ENCODE measurements at places on chromosomes 4 and X.
A peak's percentile ranks its signal among the peaks of the same experiment; 100 is the strongest.

- H3K36me3 ChIP-seq = no peaks in the 10 kb centered on the region
- H3K4me3 ChIP-seq = no peak overlapping the region
- no peaks in the 10 kb centered on the region for H3K27me3 ChIP-seq
- no peaks in the 10 kb centered on the region for H3K4me1 ChIP-seq
- H3K27ac ChIP-seq = no peak overlapping the region
- no peak for DNase-seq
Measured at GRCh38 chr4:24666316-24666715, 82.0 kb upstream of the DHX15 start.

- DNase-seq = no peak
- H3K4me1 ChIP-seq = no peaks in the 10 kb centered on the region
- H3K36me3 ChIP-seq = no peaks in the 10 kb centered on the region
- no peaks in the 10 kb centered on the region for H3K27me3 ChIP-seq
- no peak overlapping the region for H3K4me3 ChIP-seq
- no peak overlapping the region for H3K27ac ChIP-seq
Measured at GRCh38 chrX:132144061-132144460, 16.2 kb upstream of the FRMD7 start.

DNA sequence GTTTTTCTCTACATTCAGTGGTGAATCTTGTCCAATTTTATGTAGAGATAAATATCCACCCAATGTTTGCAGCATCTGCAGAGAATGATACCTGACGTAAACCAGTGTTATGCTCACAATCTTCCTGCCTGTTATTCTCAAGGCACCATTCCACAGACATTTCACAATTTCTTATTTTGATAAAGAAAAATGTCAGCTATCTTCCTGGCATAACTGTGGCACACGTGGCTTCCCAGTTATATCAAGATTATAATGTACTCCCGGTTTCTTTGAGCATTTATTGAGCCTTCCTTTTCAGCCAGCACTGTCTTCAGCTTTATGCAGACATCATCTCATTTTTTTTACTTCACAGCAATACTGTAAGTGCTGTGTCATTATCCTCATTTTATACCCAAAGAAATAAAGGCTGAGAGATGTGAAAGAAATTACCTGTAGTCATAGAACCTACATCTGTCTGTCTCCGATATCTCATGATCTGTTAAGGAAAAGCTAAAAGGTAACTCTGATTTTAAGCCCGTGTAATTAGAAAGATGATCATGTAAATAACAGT is 1300.8 kb upstream of the TENM3 start:
- no peak for DNase-seq
- no peak overlapping the region for H3K27ac ChIP-seq
- no peak overlapping the region for H3K4me3 ChIP-seq
- no peaks in the 10 kb centered on the region for H3K4me1 ChIP-seq
- no peaks in the 10 kb centered on the region for H3K27me3 ChIP-seq

DNA sequence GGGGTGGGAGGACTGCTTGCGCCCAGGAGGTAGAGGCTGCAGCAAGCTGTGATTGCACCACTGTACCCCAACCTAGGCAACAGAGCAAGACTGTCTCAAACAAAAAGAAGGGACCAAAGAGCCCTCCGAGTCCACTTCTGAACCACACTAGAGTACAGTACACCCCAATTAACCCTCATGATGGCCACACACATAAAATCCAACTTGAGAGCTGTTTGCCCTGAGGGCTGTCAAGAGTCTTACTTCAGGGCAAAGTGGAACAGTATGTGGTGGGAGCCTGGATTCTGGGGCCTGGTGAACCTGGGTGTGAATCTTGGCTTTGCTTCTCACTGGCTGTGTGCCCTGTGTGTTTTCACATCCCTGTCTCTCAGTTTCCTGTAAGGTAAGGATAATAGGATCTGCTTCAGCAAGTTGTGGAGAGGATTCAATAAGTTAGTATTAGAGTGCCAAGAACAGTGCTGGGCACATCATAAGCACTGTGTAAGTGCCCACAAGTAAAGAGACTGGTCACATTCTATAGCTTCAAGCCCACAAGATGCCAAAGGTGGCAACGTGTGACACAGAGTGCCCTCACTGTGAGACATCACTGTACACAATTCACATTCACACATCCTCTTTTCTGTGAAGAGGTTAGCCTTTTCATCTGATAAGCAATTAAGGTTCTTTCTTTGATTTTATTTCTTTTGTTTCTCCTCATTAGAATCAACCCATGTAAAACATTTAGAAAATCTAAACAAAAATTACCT is 52.1 kb downstream of the LEF1 start:
- no peak overlapping the region for H3K4me3 ChIP-seq
- H3K27ac ChIP-seq = no peak overlapping the region
- no peaks in the 10 kb centered on the region for H3K36me3 ChIP-seq
- no peaks in the 10 kb centered on the region for H3K27me3 ChIP-seq
- DNase-seq = no peak
- no peaks in the 10 kb centered on the region for H3K4me1 ChIP-seq

DNA sequence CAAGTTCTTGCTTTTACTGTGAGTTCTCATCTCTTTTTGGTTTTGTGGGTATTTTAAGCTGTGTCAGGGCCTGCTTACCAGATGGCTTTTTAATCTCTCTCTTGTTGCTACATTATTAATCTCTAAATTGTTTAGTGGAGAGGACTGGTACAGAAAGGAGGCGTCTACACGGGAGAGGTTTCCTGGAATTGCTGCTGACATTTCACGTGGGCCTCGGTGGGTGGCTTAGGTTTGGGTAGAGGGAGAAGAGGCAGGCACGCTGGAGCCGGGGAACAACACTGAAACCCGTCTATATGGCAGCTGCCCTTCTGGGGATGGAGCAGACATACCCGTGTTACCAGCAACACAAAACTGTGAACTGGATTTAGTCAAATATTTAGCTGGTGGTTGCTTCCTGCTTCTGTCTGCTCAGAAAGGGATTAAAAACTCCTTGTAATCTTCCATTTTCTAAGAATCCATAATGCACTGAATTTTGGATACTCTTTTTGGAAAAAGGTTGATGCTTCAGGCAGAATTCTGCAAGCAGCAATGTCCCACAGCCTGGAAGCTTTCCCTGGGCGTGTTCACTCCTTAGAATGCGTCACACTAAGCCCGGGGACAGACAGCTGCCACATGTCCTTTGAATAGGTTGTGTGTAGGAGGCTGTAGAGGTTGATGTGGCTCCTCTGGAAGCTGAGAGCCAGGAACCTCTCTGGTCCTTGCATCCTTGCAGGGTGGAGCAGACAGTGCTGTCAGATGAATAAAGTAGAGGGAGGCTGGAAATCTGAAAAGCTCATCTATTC is 199.8 kb upstream of the GATB start:
- no peak overlapping the region for H3K4me3 ChIP-seq
- H3K4me1 ChIP-seq = no peaks in the 10 kb centered on the region
- H3K27ac ChIP-seq = no peak overlapping the region
- no peak for DNase-seq
- no peaks in the 10 kb centered on the region for H3K36me3 ChIP-seq
- H3K27me3 ChIP-seq = no peaks in the 10 kb centered on the region

DNA sequence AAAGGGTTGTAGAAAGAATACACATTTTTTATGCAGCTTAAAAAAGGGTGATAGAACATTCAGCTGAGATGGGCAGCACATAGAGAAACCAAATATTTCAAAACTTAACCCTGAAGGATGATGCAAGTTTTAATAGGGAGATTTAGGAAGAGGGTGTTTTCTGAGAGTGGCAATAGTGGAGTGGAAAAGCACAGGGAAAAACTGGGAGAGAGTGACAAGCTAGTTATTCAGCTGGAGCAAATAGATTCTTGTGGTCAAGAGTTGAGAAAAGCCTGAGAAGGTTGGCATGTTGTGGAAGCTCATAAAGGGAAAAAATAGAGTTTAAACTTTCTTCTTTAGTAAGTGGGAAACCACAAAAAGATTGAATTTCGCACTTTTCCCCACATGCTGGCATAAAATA is 359.6 kb upstream of the PITX2 start:
- no peaks in the 10 kb centered on the region for H3K36me3 ChIP-seq
- no peaks in the 10 kb centered on the region for H3K4me1 ChIP-seq
- no peaks in the 10 kb centered on the region for H3K27me3 ChIP-seq
- DNase-seq = no peak
- no peak overlapping the region for H3K4me3 ChIP-seq

DNA sequence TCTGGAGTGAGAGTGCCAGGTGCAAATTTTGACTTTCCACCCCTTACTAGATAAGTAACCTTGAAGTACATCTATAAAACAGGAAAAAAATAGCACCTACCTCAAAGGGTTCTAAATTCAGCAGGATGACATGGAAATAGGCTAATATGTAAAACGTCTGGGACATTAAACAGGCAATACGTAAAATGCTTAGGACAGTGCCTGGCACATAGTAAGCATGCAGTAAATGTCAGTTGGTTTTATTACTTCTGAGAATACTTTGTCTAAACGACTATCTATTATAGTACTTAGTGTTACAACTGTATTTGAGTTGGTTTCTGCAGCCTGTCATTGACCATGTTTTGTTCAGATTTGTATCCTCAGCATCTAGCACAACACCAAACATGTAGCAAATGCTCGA is 70.8 kb downstream of the ARX start:
- H3K27ac ChIP-seq = no peak overlapping the region
- DNase-seq = no peak
- no peak overlapping the region for H3K4me3 ChIP-seq
- H3K27me3 ChIP-seq = no peaks in the 10 kb centered on the region
- no peaks in the 10 kb centered on the region for H3K4me1 ChIP-seq

DNA sequence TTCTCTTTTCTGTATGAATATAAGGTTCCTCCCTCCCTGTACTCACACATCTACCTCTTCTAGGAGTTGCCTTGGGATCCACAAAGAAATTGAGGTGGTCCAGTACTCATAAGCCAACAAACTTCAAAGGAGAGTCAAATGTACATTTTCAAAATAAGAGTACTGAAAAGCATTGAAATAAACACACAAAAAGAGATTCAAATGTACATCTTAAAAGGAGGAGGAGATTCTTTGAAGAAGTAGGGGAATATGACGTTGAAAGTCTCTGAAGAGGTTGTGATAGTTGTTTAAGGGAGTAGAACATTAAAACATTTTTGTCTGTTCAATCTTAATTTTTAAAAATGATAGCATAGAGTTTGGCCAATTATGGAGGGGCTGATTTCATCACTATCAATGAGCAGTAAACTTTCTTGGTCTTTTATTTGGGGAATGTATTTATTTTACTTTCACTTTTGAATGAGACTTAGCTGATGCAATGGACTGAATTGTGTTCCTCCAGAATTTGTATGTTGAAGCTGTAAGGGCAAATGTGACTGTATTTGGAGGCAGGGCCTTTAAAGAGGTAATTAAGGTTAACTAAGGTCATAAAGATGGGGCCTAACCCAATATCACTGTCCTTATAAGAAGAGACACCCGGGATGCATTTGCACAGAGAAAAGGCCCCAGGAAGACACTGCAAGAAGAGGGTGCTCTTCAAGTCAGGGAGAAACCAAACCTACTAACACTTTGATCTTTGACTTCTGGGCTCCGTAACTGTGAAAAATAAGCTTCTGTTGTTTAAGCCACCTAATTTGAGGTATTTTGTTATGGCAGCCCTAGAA is 226.3 kb upstream of the PGRMC2 start:
- no peak overlapping the region for H3K27ac ChIP-seq
- no peaks in the 10 kb centered on the region for H3K36me3 ChIP-seq
- H3K27me3 ChIP-seq = no peaks in the 10 kb centered on the region
- DNase-seq = no peak
- no peaks in the 10 kb centered on the region for H3K4me1 ChIP-seq

GRCh38 chr4:57371671-57372070 is 261.5 kb upstream of the IGFBP7 start:
- H3K27ac ChIP-seq = no peak overlapping the region
- no peaks in the 10 kb centered on the region for H3K4me1 ChIP-seq
- DNase-seq = no peak
- no peak overlapping the region for H3K4me3 ChIP-seq

DNA sequence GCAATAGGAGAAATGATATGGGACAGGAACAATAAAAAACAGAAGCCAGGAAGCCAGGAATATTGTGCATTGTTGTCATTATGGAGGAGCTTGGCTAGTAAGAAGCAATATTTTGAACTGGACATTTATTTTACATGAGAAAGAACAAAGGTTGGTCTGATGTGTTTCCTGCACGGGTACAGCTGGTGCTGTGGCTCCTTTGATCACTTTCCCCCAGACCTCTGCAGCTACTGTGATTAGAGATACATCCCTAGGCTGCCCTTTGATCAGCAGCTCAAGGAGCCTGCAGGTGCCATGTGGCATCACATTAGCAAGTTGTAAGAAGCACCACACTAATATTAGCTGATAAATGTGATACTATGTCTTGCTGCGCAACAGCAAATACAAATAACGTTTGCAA is 2.5 kb downstream of the PDGFC start:
- H3K4me3 ChIP-seq = peak overlapping the region; percentile 88
- H3K36me3 ChIP-seq = no peaks in the 10 kb centered on the region
- H3K27ac ChIP-seq = no peak overlapping the region
- H3K4me1 ChIP-seq = peaks cover 3% of the 10 kb centered on the region

DNA sequence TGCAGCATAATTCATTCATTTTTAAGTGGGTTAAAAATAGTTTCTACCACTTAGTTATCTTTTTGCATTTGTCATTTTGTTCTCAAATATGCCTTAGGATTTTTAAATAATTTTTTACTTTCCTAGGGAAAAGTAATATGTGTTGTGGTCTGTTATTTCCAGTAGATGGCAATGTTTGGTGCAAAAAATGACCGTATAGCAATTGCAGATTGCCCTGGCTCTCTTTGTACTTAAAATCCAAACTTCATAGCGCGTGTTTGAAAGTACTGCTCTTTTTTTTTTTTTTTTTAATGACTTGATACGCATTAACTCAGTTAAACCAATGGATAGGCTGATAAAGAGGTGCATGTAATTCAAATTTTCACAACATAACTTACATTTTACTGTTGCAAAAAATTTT is 74.4 kb upstream of the RBMX start:
- no peaks in the 10 kb centered on the region for H3K4me1 ChIP-seq
- no peak overlapping the region for H3K27ac ChIP-seq
- DNase-seq = peak; percentile 31
- no peaks in the 10 kb centered on the region for H3K36me3 ChIP-seq
- no peak overlapping the region for H3K4me3 ChIP-seq

GRCh38 chr4:13627178-13627605 is 333 bp downstream of the BOD1L1 start:
- H3K27ac ChIP-seq = peak overlapping the region; percentile 96
- no peaks in the 10 kb centered on the region for H3K36me3 ChIP-seq
- peaks cover 10% of the 10 kb centered on the region for H3K4me1 ChIP-seq
- H3K27me3 ChIP-seq = no peaks in the 10 kb centered on the region
- H3K4me3 ChIP-seq = peak overlapping the region; percentile 99

DNA sequence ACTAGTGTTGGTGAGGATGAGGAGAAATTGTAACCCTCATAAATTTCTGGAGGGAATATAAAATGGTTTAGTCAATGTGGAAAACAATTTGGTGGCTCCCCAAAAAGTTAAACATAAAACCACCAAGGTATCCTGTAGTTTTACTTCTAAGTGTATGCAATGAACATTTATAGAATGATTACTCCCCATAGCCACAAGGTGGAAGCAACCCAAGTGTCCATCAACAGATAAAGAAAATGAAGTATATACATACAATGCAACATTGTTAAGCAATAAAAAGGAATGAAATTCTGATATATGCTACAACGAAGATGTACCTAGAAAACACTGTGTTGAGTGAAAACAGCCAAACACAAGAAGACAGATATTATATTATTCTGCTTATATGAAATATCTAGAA is 569.1 kb upstream of the GRID2 start:
- H3K4me3 ChIP-seq = no peak overlapping the region
- no peaks in the 10 kb centered on the region for H3K36me3 ChIP-seq
- H3K27me3 ChIP-seq = no peaks in the 10 kb centered on the region
- DNase-seq = no peak
